ENCODE measurements at places on chromosomes 12 and 14. TPM values are rescaled to one million over a fixed set of nuclear protein-coding genes. Genes with fewer than 3 reads are reported as not detected.

DNA sequence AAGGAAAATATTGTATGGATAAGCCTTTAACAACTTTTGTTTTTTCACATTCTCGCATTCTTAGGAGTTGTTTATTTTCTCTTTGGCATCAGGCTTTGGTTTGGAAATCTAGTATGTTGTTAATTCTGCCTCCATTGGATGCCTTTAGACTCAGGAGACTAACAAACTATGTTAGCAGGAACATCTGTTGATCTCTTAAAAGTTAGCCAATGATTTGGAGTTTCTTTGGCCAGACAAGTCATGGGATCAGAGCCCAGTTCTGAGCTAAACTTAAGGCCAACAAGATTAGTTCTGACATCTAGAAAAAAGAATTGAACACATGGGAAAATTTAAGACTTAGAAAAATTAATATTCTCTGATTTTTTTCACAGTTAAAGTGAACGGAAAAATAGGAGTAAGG, 35.3 kb upstream of the STRAP start:
- no peak for DNase-seq

GRCh38 chr14:67453575-67454300, 34.8 kb downstream of the TMEM229B start:
- DNase-seq = no peak

GRCh38 chr12:3200814-3201233, 123.6 kb downstream of the TSPAN9 start:
- no peak for DNase-seq

- no peak for DNase-seq
These were observed 1.9 kb upstream of the BICD1 start for GRCh38 chr12:32104572-32105355.

DNA sequence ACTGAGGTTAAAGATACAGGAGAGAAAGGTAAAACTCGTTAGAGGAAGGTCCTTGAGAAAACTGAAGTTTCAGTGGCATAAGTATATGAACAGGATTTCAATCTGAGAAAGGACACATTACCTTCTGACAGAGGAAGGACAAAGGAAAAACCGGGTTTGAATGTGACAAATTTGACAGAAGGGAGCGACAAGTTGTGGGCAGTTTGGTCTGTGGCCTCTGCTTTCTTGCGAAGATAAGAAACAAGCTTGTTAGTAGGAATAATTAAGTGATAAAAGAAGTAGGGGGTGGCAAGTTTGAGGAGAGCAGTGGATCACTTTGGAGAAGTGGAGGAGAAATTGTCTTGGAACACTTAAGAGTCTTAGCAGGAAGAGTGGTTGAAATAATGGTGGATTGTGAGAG, 5.1 kb downstream of the MON2 start:
- no peak for DNase-seq

- no peak for DNase-seq
These were observed 170.4 kb upstream of the FLRT2 start for GRCh38 chr14:85359505-85359904.

GRCh38 chr12:124494751-124495129, 72.7 kb downstream of the NCOR2 start:
- DNase-seq = no peak

DNA sequence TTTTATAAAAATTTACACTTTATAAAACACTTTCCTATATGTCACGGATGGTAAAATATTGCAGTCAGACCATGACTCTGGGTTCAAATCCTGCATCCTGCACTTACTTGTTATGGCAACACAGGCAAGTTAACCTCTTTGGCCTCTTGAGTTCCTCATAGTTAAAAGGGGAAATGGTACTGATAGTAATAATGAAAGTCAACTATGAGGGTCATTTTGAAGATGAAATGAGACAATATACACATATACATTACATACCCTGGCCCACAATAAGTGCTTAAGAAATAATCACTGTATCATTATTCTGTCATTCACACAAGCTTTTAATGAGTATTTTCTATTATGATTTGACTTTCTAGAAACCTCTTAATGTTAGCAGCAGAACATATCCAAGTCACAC, 64.4 kb downstream of the C12orf42 start:
- no peak for DNase-seq

DNA sequence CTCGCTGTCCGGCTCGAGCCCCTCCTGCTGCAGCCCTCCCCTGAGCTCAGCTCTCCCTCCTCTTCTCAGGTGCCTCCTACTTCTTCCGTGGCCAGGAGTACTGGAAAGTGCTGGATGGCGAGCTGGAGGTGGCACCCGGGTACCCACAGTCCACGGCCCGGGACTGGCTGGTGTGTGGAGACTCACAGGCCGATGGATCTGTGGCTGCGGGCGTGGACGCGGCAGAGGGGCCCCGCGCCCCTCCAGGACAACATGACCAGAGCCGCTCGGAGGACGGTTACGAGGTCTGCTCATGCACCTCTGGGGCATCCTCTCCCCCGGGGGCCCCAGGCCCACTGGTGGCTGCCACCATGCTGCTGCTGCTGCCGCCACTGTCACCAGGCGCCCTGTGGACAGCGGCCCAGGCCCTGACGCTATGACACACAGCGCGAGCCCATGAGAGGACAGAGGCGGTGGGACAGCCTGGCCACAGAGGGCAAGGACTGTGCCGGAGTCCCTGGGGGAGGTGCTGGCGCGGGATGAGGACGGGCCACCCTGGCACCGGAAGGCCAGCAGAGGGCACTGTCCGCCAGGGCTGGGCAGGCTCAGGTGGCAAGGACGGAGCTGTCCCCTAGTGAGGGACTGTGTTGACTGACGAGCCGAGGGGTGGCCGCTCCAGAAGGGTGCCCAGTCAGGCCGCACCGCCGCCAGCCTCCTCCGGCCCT, 22.8 kb downstream of the MMP17 start:
- peak; percentile 72 for DNase-seq

DNA sequence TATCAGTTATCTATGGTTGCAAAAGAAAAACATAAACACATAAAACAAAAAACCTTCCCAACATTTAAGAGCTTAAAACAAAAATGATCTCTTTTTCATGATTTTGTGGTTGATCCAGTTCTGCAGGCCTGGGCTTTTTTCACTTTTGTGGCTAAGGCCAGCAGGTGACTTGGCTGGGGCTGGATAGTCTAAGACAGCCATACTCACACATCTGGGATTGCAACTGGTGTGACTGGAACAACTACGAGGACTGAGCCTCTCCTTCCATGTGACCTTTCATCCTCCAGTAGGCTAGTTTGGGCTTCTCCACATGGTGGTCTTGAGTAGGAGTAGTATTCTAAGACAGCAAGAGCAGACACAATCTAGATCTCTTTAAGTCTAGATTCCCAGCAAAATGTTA, 7.2 kb upstream of the PKP2 start:
- DNase-seq = no peak

DNA sequence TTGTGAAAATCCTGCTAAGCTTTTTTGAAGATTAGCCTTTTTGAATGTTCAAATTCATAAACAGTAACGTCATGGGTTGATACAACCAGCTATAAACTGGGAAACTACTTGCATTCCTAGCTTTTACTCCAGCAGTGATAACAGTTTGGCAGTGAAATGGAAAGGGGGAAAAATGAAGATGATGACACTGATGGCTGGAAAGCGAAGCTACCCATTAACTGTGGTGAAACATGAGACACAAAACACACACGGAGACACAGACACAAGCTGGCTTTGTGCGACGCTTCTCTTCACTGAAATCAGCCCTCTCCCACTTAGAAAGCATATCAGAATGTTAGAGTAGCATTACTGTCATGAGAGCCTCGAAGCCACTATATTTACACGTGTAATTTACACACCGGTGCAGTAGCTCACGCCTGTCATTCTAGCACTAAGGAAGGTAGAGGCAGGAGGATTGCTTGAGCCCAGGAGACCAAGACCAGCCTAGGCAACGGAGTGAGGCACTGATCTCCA, 15.7 kb downstream of the VPS37B start:
- DNase-seq = no peak

- no peak for DNase-seq
These were observed 6.3 kb upstream of the RIC8B start for GRCh38 chr12:106767954-106768822.

GRCh38 chr14:97155320-97155719, 358.1 kb downstream of the VRK1 start:
- no peak for DNase-seq

GRCh38 chr12:92528097-92528496, 174.7 kb upstream of the PLEKHG7 start:
- DNase-seq = no peak

DNA sequence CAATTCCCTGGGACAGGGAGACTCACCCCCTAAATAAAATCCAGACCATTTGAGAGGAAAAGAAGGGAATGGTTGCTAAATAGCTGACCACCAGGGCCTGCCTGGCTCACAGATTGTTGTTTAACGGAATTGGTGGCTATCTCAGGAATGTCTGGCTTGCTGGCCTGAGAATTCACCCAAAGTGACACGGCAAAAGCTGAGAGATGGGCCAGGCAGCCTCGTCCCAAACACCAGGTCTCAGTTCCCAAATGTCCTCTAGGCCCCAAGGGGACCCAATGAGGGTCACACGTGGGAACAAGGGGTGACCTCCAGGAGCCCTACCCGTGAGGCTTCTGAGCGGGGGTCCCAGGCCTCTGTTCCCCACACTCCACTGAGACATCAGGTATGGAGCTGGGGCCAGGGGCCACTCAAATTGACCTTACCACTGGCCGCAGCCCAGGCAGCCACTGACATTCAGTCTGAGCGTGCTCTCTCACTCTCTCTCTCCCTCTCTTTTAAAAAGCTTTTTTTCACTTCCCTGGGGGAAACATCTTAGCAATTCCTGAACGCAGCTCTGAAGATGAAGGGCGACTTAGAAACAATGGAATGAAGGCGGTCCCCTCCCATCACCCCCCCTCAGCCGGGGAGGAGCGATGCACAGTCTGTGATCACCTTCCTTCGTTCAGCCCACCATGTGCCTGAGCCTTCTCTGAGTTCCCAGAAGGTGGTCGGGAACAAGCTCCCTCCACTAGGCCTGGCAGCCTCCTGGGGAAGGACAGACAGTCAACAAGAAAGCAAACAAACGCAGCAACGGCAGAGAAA, 131.2 kb downstream of the SCARB1 start:
- no peak for DNase-seq

DNA sequence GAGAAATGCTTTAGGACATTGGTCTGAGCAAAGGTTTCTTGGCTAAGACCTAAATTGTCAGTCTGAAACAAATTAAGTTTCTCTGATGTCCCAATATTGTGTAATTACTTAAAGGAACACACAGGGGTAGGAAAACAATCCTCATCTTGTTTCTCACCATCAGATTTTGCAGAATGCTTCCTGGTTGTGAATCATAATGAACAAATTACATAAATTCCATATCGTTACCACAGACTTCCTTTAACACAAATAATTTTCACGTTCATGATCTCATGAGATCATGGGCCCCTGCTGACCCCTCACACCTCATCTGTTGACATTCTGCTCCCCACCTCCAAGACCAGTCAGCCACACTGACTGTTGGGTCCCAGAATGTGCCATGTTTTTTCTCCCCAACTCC, 194.1 kb downstream of the MON2 start:
- DNase-seq = no peak

- DNase-seq = no peak
These were observed 32.2 kb downstream of the TESC start for GRCh38 chr12:117067016-117067415.

DNA sequence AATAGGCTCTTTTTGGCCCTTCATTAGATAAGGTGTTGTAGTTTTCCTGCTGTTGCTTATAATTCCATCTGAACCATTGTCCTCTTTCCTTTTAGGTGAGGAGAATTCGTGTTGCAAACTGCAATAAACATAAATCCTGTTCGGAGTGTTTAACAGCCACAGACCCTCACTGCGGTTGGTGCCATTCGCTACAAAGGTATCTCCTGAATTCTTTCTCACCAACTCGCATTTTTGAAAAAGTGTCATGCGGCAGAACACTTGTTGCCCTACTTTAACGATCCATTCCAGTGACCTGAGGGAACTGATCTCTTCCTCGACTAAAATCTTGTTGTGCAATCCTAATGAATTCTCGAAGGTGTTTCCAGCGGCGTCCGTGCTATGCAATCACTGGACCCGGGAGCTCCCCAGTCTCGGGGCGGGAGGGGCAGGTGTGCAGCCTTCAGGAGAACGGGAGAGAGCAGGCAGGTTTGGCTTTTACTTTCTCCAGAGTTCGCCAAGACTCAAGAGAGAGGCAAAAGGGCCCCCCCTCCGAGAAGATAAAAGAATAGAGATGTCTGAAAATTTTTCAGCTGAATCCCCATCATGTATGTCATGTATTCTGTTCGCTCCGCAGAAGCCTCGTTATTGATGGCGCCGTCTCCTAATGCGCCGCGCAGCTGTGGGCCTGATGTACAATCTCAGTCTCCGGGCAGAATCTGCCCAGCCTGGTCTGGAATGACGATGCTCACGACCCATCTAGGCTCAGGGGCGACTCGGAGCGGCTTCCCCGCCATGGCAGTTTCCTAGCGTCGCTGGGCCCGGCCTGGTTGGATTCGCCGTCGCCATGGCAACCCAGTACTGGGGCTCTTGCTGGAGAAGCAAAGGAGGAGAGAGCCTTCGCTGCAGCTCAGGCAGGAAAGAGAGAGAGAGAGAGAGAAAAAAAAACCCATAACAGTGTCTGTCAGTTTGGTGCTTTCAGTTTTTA, 38.2 kb downstream of the PLXNC1 start:
- no peak for DNase-seq

DNA sequence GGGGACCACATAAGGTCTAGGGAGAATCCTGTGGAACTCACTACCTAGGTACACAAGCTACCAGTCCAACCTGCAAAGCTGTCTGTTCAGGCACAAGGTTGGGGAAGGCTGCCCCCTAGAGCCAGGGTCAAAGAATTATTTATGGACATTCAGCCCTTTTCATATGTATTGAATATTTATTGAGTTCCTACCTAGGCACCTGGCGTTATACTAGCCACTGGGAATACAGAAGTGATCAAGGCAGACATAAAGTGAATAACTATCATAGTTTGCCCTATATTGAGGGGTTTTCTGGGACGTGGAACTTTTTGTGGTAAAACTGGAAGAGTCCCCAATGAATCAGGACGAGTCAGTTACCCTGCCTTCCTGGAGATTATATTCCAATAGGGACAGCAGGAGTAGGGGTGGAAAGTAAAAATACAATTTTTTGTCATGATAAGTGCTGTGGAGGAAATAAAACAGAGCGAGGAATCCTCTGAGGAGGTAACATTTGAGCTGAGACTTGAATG, 5.8 kb upstream of the SLC48A1 start:
- DNase-seq = no peak

DNA sequence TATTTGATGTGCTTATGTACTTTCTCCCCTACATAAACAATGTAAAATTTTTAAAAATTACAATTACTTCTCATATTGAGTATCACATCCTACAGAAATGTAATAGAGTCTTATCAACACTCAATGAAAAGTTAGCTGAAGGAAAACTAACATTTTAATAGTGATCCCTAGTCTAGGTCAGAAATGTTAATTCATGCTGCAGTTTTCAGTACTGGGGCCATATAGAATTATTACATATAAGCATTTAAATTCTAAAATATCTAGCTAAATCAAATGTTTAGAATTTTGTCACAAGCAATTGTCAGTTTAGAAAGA, 37.8 kb downstream of the SLC6A15 start:
- no peak for DNase-seq

RPAP3 gene
- 37.9 TPM for total RNA-seq

KRT83 gene
- 1.4 TPM for total RNA-seq

KRT73 gene
- not detected for total RNA-seq

DAO gene
- not detected for total RNA-seq

CISTR gene
- total RNA-seq = not detected

LBHD2 gene
- total RNA-seq = not detected

NFATC4 gene
- total RNA-seq = 23.6 TPM

SYCP3 gene
- total RNA-seq = 0.14 TPM

MAPK1IP1L gene
- 129 TPM for total RNA-seq

TAMALIN gene
- not detected for total RNA-seq

ESPL1 gene
- total RNA-seq = 12.3 TPM

TPPP2 gene
- total RNA-seq = not detected

JAG2 gene
- total RNA-seq = 6.3 TPM

Measured in NCI-H460 (cell line).